ENCODE measurements at places on chromosomes 7 and 10.
A peak's percentile ranks its signal among the peaks of the same experiment; 100 is the strongest.

DNA sequence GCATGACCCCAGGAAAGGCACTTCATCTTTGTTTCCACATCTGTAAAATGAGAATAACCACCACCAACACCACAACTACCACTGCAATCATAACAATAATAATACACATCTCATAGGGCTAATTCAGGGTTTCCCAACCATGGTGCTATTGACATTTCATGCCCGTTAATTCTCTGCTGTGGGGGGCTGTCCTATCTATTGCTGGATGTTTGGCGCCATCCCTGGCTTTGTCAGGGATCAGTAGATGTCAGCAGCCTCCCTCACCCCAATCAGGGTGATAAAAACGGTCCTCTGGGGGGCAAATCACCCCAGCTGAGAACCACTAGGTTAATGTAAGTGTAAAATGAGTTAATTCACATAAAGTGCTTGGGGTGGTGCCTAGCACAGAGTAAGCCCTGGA is 145.8 kb downstream of the EMX2 start:
- no peak for DNase-seq

DNA sequence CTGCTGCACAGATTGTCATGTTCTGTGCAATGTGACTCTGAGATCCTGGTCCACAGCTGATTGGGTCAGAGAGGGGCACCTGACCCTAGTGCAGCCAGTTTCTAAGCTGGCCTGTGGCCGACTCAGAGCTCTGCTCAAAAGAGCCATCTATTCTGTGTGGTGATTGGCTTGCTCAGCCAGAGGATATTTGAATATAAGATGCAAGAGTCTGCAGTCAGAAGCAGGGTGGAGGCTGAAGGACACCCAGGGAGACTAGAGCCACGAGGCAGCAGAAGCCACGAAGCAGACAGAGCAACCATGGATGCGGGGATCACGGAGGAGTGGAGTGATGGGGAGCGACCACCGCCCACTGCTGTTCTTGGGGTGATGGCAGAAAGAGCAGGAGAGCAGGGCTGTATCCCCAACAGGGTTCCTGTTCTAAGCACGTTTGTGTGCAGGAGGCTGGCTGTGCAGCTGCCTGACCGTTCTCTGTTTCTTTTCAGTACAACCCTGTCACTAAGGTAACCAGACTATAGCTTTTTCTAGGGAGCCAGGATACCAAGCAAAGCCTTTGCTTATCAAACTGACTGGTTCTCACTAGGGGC is 19.5 kb upstream of the RHEB start:
- no peak for DNase-seq

- DNase-seq, result no peak
Measured at GRCh38 chr10:72016608-72017300, 52.6 kb downstream of the CHST3 start.

DNA sequence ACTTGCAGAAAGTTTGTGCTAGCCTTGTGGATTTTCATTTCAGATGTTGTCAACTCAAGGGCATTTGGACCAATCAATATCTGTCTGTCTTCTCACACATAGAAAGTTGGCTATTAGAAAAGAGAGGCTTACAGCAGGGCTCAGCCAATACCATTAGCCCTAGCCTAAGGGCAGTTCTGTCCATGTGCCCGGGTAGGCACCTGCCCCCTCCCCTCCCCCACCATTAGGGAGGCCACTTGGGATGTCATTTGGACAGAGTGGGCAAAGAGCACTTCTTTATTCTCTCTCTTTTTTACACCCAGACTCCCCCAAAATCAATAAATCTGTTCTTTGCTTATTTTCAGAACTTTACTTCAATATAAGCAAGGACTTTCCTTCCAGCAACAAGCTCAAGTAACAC is 188.5 kb upstream of the MKI67 start:
- no peak for DNase-seq

DNA sequence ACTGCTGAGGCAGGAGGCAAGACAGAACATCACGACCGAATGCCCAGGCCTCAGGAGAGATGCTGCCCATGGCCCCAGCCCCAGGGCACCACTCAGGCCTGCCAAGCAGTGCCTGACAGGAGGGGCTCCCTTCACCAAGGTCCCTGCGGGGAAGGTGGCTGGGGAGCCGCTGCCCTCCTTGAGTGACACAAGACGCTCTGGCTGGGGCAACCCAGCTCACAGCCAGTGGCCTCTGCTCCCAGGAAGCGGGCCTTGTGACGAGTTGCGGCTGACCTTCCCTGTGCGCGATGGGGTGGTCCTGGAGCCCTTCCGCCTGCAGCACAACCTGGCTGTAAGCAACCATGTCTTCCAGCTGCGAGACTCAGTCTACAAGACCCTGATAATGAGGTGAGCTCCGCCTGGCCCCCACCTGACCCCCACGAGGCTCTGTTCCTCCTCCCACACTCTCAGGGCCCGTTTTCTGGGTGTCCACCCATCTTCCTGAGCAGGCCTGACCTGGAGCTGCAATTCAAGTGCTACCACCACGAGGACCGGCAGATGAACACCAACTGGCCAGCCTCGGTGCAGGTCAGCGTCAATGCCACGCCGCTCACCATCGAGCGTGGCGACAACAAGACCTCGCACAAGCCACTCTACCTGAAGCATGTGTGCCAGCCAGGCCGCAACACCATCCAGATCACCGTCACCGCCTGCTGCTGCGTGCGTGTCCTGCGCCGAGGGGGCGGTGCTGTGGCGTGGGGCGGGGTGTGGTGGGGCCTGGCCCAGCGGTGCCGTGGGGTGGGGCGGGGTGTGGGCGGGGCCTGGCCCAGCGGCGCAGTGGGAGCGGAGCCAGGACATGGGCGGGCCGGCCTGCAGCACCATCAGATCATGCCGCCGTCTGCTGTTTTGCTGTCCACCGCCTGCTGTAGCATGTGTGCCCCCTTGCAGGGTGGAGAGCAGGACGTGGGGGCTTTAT is 12.8 kb downstream of the ZMIZ2 start:
- DNase-seq, result no peak

GRCh38 chr7:77428777-77429231 is 12.7 kb upstream of the GSAP start:
- no peak for DNase-seq

DNA sequence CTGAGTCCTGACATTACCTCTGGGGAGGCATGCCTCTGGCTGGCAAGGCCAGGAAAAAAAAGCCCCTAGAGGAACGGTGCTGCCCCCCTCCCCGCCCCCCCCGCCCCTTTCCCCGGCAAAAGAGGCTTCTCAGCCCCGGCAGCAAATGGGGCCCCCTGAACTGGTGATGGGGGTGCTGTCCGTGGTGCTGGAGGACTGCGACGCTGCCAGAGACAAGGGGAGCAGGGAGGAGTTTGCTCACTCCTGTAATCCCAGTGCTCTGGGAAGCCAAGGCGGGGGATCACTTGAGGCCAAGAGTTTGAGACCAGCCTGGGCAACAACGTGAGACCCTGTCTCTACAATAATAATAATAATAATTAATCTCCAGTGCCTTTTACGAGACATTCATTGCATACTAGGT is 23.7 kb downstream of the SRRM3 start:
- DNase-seq, result no peak

GRCh38 chr7:157222687-157223086 is 84.0 kb downstream of the UBE3C start:
- DNase-seq, result no peak

GRCh38 chr7:105648561-105649401 is 67.5 kb upstream of the EFCAB10 start:
- DNase-seq, result no peak

DNA sequence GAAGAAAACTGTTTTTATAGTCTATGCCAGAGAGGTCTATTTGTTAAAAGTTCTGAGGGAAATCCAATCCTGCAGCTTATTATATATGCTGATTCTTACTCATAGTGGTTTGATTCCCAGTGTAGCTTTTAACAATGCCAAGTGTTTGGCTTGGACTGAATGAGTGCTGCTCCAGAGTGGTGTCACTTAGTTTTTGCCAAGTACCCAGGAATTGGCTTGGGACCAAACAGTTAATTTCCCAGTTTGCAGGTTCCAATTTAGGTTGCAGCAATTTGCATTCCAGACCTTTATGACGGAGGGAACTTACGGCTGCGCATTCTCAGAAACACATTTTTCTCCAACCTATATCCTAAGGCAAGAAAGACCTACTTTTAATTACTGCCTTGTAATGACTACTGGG is 32.4 kb downstream of the NSUN6 start:
- no peak for DNase-seq

DNA sequence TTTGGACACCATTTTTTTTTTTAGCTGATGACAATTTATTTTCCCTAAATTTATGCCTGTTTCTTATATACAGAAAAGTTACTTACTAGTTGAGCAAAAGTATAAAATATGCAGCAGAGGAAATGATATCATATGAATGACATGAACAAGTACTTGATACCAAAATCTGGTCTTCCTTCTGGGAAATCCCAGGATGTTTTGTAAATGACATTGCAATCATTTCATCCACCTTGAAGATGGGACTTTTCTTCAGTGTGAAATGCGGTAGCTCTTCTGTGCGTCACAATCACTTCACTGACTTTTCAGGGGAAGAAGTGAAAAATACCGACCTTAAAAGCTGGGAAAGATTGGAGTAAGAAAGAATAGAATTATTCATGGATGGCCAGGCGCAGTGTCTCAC is 23.8 kb downstream of the C1QL3 start:
- DNase-seq, result no peak

DNA sequence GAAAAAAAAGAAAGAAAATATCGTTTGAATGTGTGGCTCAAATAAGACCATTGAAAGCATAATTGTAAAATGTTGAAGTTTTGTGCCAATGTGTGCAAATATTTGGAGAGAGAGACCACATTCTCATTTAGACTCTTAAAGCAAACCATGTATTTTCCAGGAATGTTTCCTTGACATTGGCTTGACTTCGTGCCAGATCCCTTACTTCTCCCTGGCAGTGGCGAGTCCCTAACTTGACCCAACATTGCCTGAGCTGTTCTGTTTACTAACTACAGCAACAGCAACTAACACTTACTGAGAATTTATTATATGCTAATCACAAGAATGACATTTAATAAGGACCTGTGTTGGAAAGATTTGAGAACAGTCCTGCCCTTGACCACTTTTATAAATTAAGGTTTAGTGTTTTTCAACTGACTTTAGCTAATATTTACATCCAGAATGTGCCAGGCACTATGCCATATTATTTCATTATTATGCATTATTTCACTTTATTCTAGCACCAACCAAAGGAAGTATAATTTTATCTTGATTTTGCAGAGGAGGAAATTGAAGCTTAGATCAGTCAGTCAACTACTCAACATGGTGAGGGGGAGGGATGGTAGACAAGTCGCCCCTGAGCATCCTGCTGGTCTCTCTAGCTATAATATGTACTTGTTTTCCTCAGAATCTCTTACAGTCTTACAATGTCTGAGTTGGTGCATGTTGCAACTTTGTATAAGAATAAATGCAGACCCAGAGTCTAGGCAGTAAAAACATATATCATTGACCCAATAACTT is 29.7 kb downstream of the ZNF467 start:
- DNase-seq, result no peak

DNA sequence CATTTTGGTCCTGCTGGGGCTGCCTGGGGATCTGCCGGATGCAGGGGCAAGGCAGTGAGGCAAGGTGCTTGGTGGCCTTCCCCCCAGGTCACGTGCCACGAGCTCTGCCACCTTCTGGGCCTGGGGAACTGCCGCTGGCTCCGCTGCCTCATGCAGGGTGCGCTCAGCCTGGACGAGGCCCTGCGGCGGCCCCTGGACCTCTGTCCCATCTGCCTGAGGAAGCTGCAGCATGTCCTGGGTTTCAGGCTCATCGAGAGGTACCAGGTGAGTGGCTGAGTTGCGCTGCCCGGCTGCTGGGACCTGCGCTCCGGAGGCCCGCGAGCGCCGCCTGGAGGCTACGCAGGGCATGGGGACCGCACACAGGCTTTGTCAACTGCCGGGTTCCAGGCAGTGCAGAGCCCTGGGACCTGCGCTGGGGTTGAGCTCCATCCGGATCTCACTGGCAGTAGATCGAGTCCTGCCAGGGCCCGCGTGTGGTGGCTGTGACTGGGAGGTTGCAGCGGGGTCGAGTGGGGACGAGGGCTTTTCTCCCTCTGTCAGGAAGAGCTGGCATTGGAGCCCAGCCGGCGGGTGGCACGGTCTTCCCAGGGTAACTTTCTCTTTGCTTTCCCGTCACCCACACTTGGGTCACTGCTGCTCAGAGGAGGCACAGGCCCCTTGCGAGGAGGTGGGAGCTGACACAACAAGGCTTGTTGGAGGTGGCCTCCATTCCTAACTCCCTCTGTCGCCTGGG is 21.7 kb downstream of the AMZ1 start:
- DNase-seq, result peak; percentile 71

- no peak for DNase-seq
Measured at GRCh38 chr10:78405231-78405630, 371.6 kb downstream of the RPS24 start.

GRCh38 chr10:17247210-17247609 is 19.2 kb downstream of the VIM start:
- DNase-seq, result no peak

GRCh38 chr7:81277691-81278090 is 358.8 kb upstream of the SEMA3C start:
- no peak for DNase-seq

- DNase-seq, result no peak
Measured at GRCh38 chr7:154841731-154842331, 161.1 kb downstream of the PAXIP1 start.

DNA sequence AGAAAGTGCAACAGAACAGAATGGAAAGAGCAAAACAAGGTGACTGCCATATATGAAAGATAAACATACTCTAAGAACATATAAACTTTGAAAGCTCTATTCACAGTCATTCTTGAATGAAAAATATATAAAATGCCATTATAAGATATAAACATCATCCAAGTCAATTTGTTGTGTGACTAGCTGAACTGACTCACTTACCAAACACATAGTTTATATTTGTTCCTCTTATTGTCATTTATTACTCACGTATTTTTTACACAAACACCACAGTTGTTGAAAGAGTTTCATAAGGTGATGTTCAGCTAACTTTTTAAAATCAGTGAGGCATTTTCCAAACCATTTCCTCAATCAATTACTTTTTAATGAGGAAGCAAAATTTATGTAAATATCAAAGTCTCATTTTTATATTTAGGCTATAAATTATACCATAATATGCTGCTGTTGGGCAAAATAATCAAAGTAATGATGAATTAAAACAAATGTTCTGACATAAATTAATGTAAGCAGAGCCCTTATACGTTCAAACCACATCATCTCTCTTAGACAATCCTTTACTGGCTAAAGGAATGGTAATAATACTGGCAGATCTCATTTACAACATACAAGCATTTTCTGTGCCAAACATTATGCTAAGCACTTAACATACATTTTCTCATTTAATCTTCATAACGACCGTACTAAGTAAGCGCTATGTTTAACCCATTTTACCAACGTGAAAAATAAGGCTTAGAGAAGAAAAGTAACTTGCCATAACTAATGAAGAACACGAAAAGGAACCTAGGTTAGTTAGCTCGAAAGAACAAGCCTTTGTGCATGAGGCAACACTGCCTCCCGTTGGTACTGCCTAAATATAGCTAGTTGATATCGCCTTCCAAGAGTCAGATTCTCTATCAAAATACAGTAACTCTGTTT is 7.3 kb downstream of the LRRN3 start:
- DNase-seq, result no peak

GRCh38 chr7:121273467-121274167 is 55.2 kb upstream of the WNT16 start:
- DNase-seq, result no peak

GRCh38 chr10:114482480-114483304 is 78.4 kb upstream of the AFAP1L2 start:
- no peak for DNase-seq

- no peak for DNase-seq
Measured at GRCh38 chr10:73287441-73287840, 35.0 kb upstream of the MRPS16 start.

- DNase-seq, result no peak
Measured at GRCh38 chr7:123579416-123579815, 21.8 kb upstream of the NDUFA5 start.

GRCh38 chr7:152931633-152932032 is 172.1 kb downstream of the ACTR3B start:
- no peak for DNase-seq

GRCh38 chr10:9163699-9164098 is 1109.2 kb downstream of the GATA3 start:
- no peak for DNase-seq

All from activated naive CD4-positive, alpha-beta T cell (primary cell).